Activated B cell treated with CpG ODN at 0.5 μM for 24 hours (primary cell): ENCODE measurements at places on chromosomes 13 and 19.

DNA sequence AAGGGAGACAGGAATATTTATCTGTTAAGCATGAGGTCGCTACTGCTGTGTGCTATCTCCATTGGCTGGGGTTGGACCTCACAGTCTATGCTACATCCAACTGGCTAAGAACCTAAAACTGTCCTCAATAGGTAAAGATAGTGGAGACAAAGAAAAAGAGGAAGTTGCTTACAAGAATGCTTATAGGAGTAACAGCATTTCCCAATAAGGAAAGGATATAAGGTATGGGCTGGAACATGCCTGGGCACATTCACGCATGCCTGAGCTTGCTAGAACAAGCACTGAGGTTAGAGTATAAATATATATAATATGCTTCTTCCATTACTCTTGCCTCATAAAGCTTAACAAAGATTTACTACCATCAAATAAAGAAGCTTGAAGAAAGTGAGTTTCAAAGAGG, 47.9 kb upstream of the CEACAM21 start:
- no peak for DNase-seq

DNA sequence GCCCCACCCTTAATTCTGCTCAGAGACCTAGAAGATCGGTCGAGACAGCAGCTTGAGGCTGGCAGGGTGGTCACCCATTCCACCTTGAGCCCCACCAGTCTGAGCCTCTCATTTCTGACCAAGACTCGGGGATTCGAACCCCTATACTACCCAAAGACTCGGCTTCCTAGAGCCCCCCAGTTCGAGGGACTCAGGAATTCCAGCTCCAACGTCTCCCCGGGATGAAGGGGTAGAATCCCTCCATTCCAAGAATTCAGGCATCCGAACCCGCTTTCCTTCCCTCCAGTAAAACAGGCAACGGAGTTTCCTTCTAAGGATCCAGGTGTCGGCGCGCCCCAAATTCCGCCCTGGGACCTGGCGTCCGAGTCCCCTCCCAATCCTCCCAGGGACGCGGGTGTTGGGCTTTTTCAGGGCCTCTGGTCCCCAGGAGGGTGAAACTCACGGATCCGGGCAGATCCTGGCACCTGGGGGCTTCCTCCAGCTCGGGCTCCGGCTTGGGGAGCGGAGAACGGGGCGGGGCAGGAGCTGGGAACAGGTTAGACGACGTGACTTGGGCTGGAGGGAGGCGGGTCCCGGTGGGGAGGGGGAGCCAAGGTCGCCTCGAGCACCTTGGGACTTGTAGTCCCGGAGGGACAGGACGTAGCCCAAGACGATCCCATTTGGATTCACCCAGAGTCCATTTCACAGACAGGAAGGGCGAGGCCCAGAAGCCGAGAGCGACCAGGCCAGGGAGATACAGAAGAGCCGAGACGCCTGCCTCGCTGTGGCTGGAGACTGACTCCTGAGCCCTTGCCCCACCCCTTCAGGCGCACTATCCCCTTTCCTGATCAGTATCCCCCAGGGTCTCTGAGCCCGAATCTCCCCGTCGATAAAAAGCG, at the start of gene PPP1R13L:
Gene PPP1R13L (minus strand): TSS at position 513 of the 878 bp plus-strand sequence. CDS start 6,751 bp downstream, outside the sequence.
- no peak for DNase-seq

DNA sequence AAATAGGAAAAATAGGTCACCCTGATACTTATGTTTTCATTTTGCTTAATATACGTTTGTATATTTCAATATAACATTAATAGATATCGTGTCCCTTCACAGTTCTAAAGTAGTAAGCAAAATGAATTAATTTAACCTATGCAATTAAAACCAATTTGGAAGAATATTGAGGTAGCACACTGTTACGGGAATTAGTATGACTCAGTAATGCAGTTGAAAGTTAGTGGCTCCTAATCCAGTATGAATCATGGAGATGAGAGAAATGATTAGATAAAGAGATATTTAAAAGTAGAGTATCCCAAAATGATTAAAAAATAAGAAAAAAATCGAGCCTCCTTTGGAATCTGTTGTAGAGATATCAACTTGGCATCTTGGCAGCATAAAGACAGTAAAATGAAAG, 177.0 kb upstream of the SLITRK6 start:
- no peak for DNase-seq

DNA sequence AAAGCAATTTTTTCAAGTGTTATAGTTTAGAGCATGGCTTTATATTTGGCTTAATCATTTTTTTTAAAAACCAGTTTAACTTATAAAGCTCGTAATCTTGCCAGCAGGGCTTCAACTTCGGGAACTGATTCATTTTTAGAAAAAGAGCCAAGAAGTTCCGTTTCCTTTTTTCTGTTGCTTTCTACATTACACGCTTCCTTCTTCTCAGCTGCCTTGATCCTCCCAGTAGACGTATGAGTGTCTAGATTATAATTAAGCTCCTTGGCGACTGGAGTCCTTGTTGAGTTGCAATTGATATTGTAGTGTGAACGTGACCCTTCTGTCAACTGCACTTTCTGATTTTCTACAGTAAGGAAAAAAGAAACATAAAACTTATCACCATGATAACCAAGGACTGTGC, 497.2 kb downstream of the DIAPH3 start:
- DNase-seq, result no peak

DNA sequence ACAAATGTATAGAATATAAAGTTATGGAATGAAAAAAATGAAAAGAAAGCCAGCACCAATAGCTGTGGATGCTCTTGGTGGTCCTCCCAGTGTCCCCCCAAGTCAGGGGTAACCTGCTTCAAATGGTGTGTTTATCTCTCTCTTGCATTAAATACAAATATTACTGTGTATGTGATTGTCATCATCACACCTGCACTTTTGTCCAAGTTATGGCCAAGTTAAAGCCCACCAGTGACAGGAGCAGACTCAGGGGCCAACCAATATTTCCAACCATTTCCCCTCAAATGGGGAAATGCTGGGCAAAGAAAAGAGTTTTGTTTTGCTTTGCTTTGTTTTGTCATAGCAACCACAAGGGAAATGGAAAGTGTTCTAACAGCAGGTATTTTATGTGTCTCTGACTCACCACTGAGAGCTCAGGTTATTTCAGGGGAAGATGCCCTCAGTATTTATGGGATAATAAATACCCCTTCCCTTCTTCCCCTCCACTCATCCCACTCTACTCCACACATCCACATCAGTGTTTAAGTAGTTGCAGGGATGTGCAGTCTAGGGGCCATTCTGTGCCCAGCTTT, 133.6 kb downstream of the COL4A1 start:
- DNase-seq, result no peak

DNA sequence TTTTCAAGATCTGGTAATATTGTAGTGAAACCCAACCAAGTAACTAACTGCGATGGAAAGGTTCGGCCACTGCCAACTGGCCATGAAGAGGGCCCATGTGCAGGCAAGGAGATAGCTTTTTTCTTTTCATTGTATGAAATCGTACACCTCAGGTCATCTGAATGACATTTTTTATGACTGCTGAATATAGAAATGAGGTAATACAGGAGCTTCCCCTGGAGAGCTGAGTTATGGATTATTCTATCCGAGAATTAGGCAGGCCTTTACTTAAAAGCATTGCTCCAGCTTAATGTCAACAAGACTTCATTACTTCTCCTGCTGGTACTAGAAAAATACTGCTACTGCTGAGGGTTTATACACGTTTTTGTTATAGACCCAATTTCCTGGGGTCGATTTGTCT, 1215.6 kb downstream of the EFNB2 start:
- DNase-seq, result no peak

- no peak for DNase-seq
Observed at GRCh38 chr13:34277936-34278335, 460.0 kb downstream of the RFC3 start.

DNA sequence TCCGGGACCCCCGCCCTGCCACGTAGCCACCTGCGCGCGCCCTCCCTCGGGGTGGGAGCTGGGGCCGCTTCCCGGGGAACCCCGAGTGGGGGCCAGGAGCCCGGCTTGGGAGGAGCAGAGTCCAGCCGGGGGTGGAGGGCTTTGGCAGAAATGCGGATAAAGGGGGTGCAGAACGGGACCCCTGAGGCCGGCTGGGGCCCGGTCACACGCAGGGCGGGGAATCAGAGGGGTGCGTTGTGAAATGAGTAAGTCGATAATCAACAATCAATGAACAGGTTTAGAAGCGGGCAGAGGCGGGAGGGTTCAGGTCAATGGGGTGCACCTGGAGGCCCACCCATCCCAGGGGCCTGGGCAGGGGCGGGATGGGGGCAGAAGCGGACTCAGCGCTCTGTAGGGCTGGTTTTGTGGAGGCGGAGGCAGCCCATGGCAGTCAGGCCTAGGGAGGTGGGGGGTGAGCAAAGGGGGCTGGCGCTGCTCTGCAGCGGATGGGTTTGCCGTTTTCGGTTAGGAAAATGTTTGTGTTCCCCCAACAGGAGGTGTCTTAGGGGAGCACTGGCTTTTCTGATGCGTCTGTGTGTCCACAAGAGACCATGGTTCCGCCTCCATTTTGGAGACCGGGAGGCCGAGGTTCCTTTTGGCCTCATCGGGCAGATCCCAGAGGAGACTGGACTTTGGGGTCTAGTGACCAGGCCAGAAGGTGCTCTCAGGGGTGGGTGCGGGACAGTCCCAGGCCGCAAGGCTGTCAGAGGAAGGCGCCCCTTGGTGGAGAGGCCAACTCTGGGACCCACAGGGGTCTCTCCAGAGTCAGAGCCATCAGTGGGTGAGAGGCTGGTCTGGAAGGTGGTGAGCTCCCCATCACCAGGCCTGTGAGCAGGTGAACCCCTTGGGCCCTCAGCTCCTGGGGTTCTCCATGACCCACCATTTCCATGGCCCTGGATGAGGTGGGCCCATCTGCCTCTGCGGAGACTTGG, 683 bp upstream of the DIRAS1 start:
- DNase-seq, result no peak

GRCh38 chr13:43981091-43981490, 101.4 kb downstream of the LACC1 start:
- no peak for DNase-seq

GRCh38 chr19:35460608-35461007, 12.6 kb downstream of the FFAR2 start:
- no peak for DNase-seq

DNA sequence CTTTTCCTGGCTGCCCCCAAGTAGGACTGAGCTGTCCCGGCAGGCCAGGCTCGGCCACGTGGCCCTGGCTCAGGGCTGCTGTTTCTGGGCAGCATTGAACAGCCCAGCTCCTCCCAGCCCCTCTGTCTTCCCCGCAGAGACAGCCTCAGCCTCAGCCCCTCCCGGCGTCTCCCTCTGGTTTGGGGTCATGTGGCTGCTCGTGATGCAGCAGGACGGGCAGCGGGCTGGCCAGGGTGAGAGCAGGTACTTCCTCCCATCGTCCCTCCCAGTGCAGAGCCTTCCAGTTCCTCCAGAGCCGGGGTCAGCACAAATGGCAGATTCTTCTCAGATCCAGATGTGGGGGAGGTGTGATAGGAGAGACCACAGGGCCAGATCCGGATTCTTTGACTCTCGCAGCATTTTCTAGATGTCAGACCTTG, 114.6 kb downstream of the KDM4B start:
- no peak for DNase-seq

GRCh38 chr19:46859637-46860124, 1.1 kb upstream of the ARHGAP35 start:
- DNase-seq, result no peak

DNA sequence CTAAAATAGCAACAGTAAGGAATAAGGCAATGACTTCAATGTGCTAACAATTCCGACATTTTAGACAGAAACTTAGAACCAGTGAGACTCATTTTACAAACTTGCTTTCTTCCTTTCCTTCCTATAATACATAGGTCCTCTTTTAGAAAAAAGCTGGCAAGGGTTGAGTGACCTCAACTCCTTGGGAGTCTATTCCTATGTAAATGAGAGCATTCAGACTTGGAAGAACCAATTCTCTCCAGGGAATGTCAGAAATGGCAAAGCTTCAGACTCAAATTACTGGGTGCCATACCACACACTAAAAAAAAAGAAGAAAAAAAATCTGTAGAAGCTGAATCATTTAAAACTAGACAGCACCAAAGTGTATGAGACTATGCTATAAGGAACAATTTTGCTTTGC, 1328.2 kb downstream of the OLFM4 start:
- DNase-seq, result no peak
